Activated B cell treated with CpG ODN at 0.5 μM for 24 hours (primary cell): ENCODE measurements at places on chromosomes 5 and 9.
A peak's percentile ranks its signal among the peaks of the same experiment; 100 is the strongest.

GRCh38 chr9:133008824-133009223 is 22.0 kb upstream of the GTF3C5 start:
- H3K27ac ChIP-seq: no peak overlapping the region
- peaks cover 25% of the 10 kb centered on the region for H3K27me3 ChIP-seq
- H3K4me3 ChIP-seq: no peak overlapping the region
- H3K4me1 ChIP-seq: no peaks in the 10 kb centered on the region
- no peaks in the 10 kb centered on the region for H3K36me3 ChIP-seq

DNA sequence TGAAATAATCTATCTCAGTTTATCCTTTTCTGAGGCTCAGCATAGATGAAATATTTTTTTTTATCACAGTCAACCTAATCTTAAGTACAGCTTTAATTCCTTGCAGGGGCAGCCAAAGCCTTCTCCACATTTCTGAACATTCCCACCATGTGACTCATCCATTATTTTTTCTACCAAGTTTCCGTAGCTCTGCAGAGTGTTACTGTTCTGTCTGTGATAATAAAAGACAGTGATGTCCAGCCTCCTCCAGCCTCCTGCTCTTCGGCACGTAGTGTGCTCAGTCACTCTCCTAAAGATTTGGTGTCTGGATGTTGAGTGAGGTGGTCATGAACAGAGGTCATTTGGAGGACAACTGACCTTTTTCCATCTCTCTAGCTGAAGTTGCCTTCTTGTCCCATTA is 338.1 kb upstream of the ADAMTS16 start:
- DNase-seq: no peak
- H3K27ac ChIP-seq: no peak overlapping the region
- H3K4me1 ChIP-seq: no peaks in the 10 kb centered on the region

DNA sequence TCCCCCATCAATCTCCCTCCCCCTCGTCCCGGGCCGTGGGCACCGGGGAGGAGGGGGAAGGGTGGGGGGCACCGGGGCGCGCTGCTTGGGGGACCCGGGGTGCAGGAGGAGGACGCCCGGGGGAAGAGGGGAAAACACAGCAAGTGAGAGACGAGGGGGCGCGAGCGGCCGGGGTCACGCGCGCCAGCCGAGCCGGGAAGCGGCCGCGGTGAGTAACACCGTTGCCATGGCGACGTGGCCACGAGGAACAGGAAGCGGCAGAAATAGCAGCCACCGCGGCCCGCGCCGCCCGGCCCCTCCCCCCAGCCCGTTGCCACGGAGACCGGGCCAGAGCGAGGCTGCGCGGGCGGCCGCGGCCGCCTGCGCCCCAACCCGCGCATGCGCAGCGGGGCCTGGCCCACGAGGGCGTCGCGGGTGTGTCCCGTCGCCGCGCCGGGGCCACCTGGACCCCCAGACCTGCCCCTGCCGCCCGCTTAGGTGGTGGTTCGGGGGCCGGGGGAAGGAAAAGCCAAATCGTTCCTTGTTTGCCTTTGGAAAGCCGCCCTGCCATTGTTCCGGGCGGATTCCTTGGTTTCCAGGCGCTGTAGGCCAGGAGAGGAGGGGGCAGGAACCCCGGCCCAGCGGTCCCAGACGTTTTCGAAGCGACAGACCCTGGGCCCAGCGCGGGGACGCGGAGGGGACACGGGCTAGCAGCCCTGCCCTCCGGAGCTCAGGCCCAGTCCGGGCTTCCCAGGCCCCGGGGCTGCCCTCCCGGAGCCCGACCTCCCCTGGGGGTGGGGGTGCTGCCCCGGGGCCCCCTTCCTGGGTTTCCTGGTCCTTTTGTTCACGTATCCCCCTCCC is 207.1 kb downstream of the C9orf50 start:
- peak; percentile 99 for DNase-seq
- H3K27me3 ChIP-seq: no peaks in the 10 kb centered on the region
- peaks cover 14% of the 10 kb centered on the region for H3K4me1 ChIP-seq
- H3K27ac ChIP-seq: peak overlapping the region; percentile 97

DNA sequence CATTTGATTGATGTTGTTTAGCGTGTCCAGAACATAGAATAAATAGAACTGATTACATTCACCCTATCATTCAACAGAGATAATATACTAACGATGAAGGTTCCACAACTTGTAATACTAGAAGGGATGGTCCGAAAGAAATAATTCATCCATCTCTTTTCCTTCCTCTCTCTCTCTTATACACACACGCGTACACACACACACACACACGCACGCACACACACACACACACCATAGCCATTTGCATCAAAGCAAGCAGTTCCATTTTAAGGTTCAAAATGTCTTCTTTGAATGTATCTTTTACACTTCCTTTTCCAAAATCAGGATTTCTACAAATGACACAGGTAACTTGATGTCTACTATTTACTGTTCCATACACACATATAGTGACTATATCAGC is 887 bp downstream of the GDA start:
- no peak overlapping the region for H3K27ac ChIP-seq
- no peak for DNase-seq
- H3K4me3 ChIP-seq: no peak overlapping the region
- peaks cover 24% of the 10 kb centered on the region for H3K4me1 ChIP-seq
- H3K27me3 ChIP-seq: peaks cover 40% of the 10 kb centered on the region
- no peaks in the 10 kb centered on the region for H3K36me3 ChIP-seq

DNA sequence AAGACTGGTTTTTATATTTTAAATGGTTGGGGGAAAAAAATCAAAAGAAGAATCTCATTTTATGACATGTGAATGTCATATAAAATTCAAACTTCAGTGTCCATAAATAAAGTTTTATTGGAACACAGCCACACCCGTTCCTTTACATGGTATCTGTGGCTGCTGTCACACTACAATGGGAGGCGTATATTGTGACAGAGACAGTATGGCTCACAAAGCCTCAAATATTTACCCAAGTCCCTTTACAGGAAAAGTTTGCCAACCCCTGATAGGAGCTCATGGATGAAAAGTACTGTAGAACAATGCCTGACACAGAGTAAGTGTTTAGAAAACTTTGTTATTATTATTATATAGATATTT is 5.2 kb upstream of the DUSP1 start:
- H3K36me3 ChIP-seq: no peaks in the 10 kb centered on the region
- no peak overlapping the region for H3K4me3 ChIP-seq
- peaks cover 55% of the 10 kb centered on the region for H3K4me1 ChIP-seq
- H3K27me3 ChIP-seq: no peaks in the 10 kb centered on the region
- H3K27ac ChIP-seq: no peak overlapping the region

DNA sequence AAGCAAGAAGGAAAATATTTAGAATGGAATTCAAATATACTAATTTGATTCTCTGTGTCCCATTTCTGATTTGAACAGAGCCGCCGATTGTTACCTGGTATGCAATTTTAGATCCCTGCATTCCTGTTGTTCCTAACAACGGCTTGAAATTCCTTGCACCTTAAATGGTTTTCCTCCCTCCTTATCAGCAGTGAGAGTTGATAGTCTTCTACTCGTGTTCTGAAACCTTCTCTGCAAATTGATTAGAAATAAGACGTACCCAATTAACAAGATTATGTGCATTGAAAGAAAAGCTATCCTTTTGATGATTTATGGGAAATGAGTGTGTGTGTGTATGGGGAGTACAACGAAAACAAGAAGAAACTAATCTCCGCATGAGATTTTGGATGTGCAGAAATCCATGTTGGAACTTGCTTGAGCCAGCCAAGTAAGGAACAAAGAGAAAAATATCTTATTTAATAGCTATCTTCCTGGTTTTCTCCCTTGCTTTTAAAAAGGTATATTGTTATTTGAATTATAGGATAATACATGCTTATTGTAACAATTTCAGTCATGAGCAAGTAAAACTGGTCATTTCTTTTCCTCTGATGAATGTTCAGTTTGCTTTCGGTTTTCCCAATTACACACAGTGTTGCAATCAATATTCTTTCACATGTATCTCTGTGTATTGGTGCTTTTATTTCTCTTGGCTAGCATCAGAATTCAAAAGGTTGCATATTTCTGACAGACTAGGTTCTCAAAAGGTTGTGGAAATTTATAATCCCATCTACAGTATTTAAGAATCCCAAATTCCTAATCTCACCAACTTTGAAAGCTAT is 211.1 kb upstream of the ACTBL2 start:
- no peaks in the 10 kb centered on the region for H3K4me1 ChIP-seq
- H3K27me3 ChIP-seq: peaks cover 2% of the 10 kb centered on the region
- no peak overlapping the region for H3K4me3 ChIP-seq
- no peak overlapping the region for H3K27ac ChIP-seq

- no peak overlapping the region for H3K27ac ChIP-seq
- H3K36me3 ChIP-seq: no peaks in the 10 kb centered on the region
- no peaks in the 10 kb centered on the region for H3K27me3 ChIP-seq
- H3K4me3 ChIP-seq: no peak overlapping the region
- DNase-seq: no peak
Measured at GRCh38 chr5:82793808-82794419, 283.3 kb downstream of the TMEM167A start.

DNA sequence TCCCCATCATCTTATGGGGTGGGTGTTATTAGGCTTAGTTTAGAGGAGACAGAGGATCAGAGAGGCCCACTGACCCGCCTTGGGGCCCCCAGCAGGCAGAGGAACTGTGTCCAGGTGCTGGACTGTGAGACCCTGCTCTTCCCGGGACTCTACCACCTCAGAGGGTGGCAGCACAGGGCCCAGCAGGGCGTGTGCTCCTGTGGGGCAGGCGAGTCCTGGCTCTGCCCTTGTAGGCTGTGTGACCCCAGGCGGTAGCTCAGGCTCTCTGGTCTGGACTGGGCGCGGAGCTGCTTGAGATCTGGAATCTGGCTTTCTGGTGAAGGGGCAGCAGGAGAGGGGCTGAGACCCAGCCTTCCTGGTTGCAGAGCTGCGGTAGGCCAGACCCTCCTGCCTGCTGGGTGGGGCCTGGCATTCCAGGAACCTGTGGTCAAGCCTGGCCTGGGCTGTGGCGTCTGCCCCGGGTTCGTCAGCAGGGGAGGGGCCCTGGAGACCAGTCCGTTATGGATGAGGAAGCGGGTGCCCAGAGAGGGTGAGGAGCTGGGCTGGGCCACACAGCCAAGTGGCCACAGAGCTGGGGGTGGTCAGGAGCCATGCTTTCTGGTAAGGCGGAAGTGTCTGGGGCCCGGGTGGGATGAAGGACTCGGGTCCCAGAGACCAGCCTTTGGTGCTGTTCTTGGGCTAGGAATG is 46.5 kb downstream of the RXRA start:
- no peak for DNase-seq
- H3K4me3 ChIP-seq: no peak overlapping the region
- H3K27ac ChIP-seq: no peak overlapping the region
- H3K27me3 ChIP-seq: no peaks in the 10 kb centered on the region
- no peaks in the 10 kb centered on the region for H3K36me3 ChIP-seq

- no peak overlapping the region for H3K27ac ChIP-seq
- no peaks in the 10 kb centered on the region for H3K36me3 ChIP-seq
- H3K27me3 ChIP-seq: peaks cover 2% of the 10 kb centered on the region
- H3K4me3 ChIP-seq: no peak overlapping the region
Measured at GRCh38 chr9:20380546-20380945, 241.8 kb downstream of the MLLT3 start.

- no peak overlapping the region for H3K27ac ChIP-seq
- H3K4me3 ChIP-seq: no peak overlapping the region
- no peaks in the 10 kb centered on the region for H3K4me1 ChIP-seq
- DNase-seq: no peak
Measured at GRCh38 chr5:152723482-152723881, 318.4 kb upstream of the NMUR2 start.

- H3K36me3 ChIP-seq: peaks cover 81% of the 10 kb centered on the region
- H3K4me3 ChIP-seq: no peak overlapping the region
- H3K27me3 ChIP-seq: no peaks in the 10 kb centered on the region
Measured at GRCh38 chr9:398085-398484, 183.4 kb downstream of the DOCK8 start.

DNA sequence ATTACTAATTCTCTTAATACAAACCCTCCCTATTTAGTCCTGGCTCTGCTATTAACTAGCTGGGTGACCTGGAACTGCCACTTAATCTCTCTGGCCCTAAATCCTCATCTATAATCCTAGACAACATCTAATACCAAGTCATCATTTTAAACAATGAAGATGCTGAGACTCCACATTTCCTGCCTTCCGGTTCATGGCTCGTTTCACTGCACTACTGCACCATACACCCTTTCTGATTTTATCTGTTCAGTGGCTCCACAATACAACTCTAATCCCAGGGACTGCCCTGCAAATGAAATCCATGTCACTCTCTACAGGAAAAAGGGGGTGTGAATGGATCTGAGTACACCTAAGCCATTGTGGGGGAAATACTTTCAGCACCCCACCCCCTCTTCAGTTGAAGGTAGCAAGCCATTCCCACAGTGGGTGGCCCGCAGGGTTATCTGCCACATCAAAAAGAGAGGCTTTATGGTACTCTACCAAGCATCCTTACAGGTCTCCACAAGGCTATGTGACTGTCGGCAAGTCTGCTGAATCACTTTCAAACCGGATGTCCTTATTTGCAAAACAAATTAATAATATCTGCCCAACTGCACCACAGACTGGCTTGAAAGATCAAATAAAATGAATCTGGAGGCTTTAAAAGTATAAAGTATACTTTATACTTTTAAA is 89.5 kb downstream of the EPB41L4A start:
- no peaks in the 10 kb centered on the region for H3K36me3 ChIP-seq
- no peak overlapping the region for H3K27ac ChIP-seq
- peaks cover 11% of the 10 kb centered on the region for H3K4me1 ChIP-seq
- DNase-seq: no peak

DNA sequence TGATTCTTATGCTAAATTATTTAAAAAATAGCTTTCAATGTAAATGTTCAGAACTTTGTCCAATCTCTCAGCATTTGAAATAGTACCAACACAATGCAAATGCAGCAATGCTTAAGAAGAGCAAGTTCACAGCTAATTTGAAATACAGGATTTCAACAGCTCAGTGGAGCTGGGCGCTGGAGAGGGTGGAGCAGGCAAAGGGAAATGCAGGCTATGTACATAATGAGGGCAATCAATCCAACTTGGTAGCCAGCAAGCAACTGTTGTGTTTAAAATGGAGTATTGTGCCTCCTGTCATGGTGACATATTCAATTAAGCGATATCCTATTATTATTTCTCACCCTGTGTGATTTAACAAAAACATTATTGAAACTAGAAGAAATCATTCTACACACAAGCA is 568.8 kb downstream of the PSAT1 start:
- no peak overlapping the region for H3K4me3 ChIP-seq
- H3K4me1 ChIP-seq: no peaks in the 10 kb centered on the region
- H3K27me3 ChIP-seq: no peaks in the 10 kb centered on the region
- H3K36me3 ChIP-seq: no peaks in the 10 kb centered on the region
- DNase-seq: no peak
